ENCODE measurements at places on chromosomes 1 and 21. TPM values are rescaled to one million over a fixed set of nuclear protein-coding genes. Genes with fewer than 3 reads are reported as not detected.

GRCh38 chr1:162303004-162303344 lies 73.7 kb downstream of the SPATA46 start:
- H3K4me3 ChIP-seq, result no peak overlapping the region
- H3K4me1 ChIP-seq, result no peaks in the 10 kb centered on the region
- no peaks in the 10 kb centered on the region for H3K27me3 ChIP-seq
- H3K36me3 ChIP-seq, result no peaks in the 10 kb centered on the region
- DNase-seq, result no peak
- H3K27ac ChIP-seq, result no peak overlapping the region

GRCh38 chr1:85396194-85396593 lies 68.8 kb downstream of the DDAH1 start:
- no peaks in the 10 kb centered on the region for H3K36me3 ChIP-seq
- H3K27me3 ChIP-seq, result no peaks in the 10 kb centered on the region
- H3K4me1 ChIP-seq, result no peaks in the 10 kb centered on the region
- H3K4me3 ChIP-seq, result no peak overlapping the region
- H3K27ac ChIP-seq, result no peak overlapping the region

GRCh38 chr1:34265396-34265795 lies 88.7 kb downstream of the C1orf94 start:
- H3K36me3 ChIP-seq, result no peaks in the 10 kb centered on the region
- no peaks in the 10 kb centered on the region for H3K27me3 ChIP-seq

DNA sequence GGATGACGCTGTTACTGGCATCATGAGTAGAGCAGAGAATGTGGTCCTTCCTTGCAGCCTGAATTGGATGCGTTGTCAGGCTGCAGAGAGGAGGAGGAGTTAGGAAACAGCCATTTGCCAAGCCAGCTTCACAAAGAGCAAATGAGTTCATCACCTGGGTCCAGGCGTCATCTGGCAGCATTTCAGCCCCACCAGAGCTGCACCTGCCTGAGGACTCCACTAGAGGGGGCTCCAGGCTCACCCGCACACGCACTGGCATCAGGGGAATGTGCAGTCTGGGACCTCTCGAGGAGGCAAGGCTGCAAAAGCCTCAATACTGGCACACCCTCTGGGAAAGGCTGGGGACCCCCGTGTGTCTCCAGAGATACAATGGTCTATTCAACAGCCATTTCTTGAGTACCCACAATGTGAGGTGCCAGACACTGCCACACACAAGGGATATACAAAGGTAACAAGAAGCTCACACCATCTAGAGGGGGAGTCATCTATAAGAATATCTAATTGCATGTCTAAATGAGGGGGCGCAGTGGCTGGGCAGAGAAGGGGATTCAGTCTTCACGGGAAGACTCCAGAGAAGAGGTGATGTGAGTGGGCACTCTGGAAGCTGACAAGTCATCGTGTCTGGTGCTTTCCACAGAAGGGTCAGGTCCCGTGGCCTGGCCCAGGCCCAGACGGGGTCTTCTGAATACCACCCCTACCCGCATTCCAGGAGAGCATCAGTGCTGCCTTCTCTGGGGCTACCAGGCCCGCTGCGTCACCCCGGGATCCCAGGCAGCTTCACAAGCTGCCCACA lies 53.5 kb upstream of the CNTN2 start:
- DNase-seq, result peak; percentile 19
- no peaks in the 10 kb centered on the region for H3K36me3 ChIP-seq
- no peaks in the 10 kb centered on the region for H3K4me1 ChIP-seq
- no peak overlapping the region for H3K4me3 ChIP-seq
- H3K27ac ChIP-seq, result no peak overlapping the region

- H3K4me3 ChIP-seq, result no peak overlapping the region
- H3K27me3 ChIP-seq, result peaks cover 5% of the 10 kb centered on the region
- no peaks in the 10 kb centered on the region for H3K36me3 ChIP-seq
Observed at GRCh38 chr1:33424205-33424604, 6.7 kb downstream of the PHC2 start.

GRCh38 chr1:186066411-186066810 lies 308.6 kb downstream of the TPR start:
- H3K4me3 ChIP-seq, result no peak overlapping the region
- H3K27ac ChIP-seq, result no peak overlapping the region
- no peaks in the 10 kb centered on the region for H3K27me3 ChIP-seq

DNA sequence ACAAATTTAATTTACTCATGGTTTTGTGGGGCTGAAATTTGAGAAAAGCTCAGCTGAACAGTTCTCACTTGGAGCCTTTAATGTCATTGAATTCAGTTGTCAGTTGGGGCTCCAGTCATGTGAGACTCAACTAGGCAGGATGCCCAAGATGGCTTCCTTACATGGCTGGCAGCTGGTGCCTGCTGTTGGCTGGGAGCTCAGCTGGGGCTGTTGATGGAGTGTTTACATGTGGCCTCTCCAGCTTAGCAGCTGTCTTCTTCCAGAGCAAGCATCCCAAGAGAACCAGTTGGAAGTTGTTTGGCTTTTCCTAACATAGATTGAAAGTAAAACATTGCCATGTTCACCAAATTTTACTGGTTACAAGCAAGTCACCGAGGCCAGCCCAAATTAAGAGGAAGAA lies 81.8 kb upstream of the KCNA3 start:
- H3K4me1 ChIP-seq, result no peaks in the 10 kb centered on the region
- peaks cover 5% of the 10 kb centered on the region for H3K27me3 ChIP-seq
- no peak overlapping the region for H3K27ac ChIP-seq
- H3K36me3 ChIP-seq, result no peaks in the 10 kb centered on the region

- H3K27ac ChIP-seq, result no peak overlapping the region
- H3K36me3 ChIP-seq, result no peaks in the 10 kb centered on the region
- H3K4me1 ChIP-seq, result peaks cover 11% of the 10 kb centered on the region
- no peak overlapping the region for H3K4me3 ChIP-seq
Observed at GRCh38 chr1:70415882-70416281, 4.8 kb downstream of the CTH start.

KRTAP10-11 gene
- not detected for total RNA-seq

PYHIN1 gene
- 83.6 TPM for total RNA-seq

MYOG gene
- total RNA-seq, result not detected

IQCC gene
- 2.7 TPM for total RNA-seq

FMO2 gene
- total RNA-seq, result not detected

All from CD4-positive, alpha-beta memory T cell (primary cell).